Putamen (tissue), 1 donor: ENCODE measurements at places on chromosomes 5 and 9.

DNA sequence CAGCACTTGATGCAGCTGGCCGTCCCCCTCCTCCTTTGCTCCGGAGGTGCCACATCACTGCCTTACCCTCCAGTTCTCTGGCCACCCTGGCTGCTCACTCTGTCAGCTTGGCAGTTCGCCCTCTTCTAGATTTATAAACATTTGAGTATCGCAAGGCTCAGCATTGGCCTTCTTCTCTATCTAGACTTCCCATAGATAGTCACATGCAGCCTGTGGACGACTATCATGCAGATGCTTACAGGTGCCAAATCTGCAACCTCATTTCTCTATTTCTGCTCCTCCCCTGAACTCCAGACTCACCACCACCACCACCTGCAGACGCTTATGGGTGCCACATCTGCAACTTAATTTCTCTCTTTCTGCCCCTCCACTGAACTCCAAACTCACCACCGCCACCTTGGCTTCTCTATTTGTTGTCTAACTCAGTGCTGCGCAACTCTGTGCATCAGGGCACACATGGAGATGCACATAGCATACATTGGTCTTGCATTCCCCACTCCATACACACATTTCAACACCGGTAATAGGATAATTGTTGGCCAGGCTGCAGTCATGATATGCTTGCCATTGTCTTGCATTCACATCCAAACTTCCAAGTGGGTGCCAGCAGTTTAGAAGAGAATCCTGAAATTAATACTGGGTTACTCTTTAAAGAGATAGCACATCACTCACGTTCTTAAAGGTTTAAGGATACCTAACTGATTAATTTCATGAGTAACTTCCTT is 1.9 kb upstream of the DAP start:
- DNase-seq, result no peak

DNA sequence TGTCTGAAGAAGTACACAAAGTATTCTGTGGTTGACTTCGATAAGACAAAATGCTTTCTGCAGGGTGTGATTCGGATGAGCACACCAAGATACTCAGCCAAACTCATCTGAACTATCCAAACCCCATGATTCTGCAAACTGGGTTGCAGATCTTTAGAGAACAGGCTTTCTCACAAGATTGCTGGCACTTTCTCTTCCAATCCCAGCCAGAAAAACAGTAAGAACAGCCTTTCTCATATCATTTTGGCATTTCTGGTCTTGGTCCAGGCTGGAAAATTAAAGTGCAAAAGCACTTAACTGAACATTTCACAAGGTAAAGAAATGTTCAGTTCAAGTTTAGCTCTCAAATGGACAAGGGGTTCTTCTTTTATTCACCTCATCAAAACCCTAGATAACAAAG is 269.1 kb downstream of the NR2F1-AS1 start:
- DNase-seq, result no peak

GRCh38 chr9:105299190-105299854 is 54.9 kb downstream of the SLC44A1 start:
- DNase-seq, result peak; percentile 71

DNA sequence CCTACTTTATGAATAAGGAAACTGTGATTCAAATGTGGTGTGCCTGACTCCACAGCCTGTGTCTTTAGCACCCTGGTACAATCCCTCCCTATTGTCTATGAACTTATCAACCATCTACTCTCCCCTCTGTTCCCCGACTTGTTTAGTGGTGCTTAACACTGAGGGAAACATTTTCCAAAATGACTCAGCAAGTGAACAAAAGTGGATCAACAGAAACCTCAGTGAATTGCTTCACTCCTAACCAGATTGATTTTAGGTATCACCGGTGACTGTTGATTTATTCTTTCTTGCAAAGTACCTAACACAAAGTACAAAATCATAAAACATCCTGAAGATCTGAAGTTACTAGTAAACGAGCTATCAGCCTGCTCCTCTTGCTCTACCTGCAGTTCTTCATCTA is 42.1 kb upstream of the RAPGEF6 start:
- DNase-seq, result no peak

- DNase-seq, result no peak
Observed at GRCh38 chr9:113488071-113488470, 24.5 kb downstream of the RGS3 start.
